ENCODE measurements at places on chromosomes 6 and 20. TPM values are rescaled to one million over a fixed set of nuclear protein-coding genes. Genes with fewer than 3 reads are reported as not detected.

TRIM31 gene
- not detected for total RNA-seq

HMGA1 gene
- total RNA-seq: 65.7 TPM

TBXT gene
- total RNA-seq: not detected

CYP39A1 gene
- not detected for total RNA-seq

PTCRA gene
- total RNA-seq: not detected

DEFB124 gene
- not detected for total RNA-seq

GGT7 gene
- 3.4 TPM for total RNA-seq

FOXP4 gene
- total RNA-seq: not detected

SLC22A3 gene
- total RNA-seq: not detected

GPLD1 gene
- total RNA-seq: not detected

HSPA12B gene
- 0.03 TPM for total RNA-seq

NXT1 gene
- total RNA-seq: 55.1 TPM

PRKN gene
- 0.07 TPM for total RNA-seq

SH3BGRL2 gene
- 1.2 TPM for total RNA-seq

PDE7B gene
- total RNA-seq: 1.8 TPM

VAPB gene
- total RNA-seq: 34.5 TPM

MMP24 gene
- 52.3 TPM for total RNA-seq

BMP7 gene
- 4.8 TPM for total RNA-seq

ABHD16B gene
- total RNA-seq: not detected

SLC17A2 gene
- total RNA-seq: not detected

IMPG1 gene
- not detected for total RNA-seq

PHF1 gene
- 12.6 TPM for total RNA-seq

RAET1L gene
- total RNA-seq: 1.4 TPM

ENPP3 gene
- total RNA-seq: not detected

NT5E gene
- 40.8 TPM for total RNA-seq

PXDC1 gene
- 67.9 TPM for total RNA-seq

PPP1R14C gene
- total RNA-seq: 3.3 TPM

ARMH2 gene
- total RNA-seq: not detected

OLIG3 gene
- total RNA-seq: not detected

TMEM244 gene
- total RNA-seq: not detected

FAM83C gene
- total RNA-seq: not detected

PHACTR3 gene
- total RNA-seq: not detected

DYNLT2 gene
- 0.10 TPM for total RNA-seq

RFX6 gene
- not detected for total RNA-seq

PRPH2 gene
- total RNA-seq: not detected

PACRG gene
- not detected for total RNA-seq

NOX3 gene
- total RNA-seq: not detected

MATN4 gene
- total RNA-seq: not detected

ENPP5 gene
- not detected for total RNA-seq

TMEM200A gene
- not detected for total RNA-seq

TNFRSF6B gene
- not detected for total RNA-seq

ELOVL4 gene
- 0.20 TPM for total RNA-seq

SPATS1 gene
- total RNA-seq: not detected

TUBB2B gene
- 8.6 TPM for total RNA-seq

ZNF133 gene
- total RNA-seq: 3.7 TPM

TRIM40 gene
- total RNA-seq: not detected

COL12A1 gene
- total RNA-seq: 37.5 TPM

MOCS3 gene
- 11.7 TPM for total RNA-seq

LAMA4 gene
- 13.0 TPM for total RNA-seq

LY6G6C gene
- not detected for total RNA-seq

CEP162 gene
- 4.2 TPM for total RNA-seq

MUC21 gene
- not detected for total RNA-seq
